ENCODE measurements at places on chromosomes 7 and 10. TPM values are rescaled to one million over a fixed set of nuclear protein-coding genes. Genes with fewer than 3 reads are reported as not detected.

Gene PSD
- 101 TPM for total RNA-seq

Gene ANKRD61
- 0.31 TPM for total RNA-seq

Gene CNNM1
- total RNA-seq: 3.1 TPM

Gene CLDN15
- 6.4 TPM for total RNA-seq

Gene PRSS37
- not detected for total RNA-seq

Gene PNPLA8
- total RNA-seq: 89.8 TPM

Gene NKX1-2
- total RNA-seq: 0.47 TPM

Gene NEUROG3
- total RNA-seq: not detected

Gene CALHM2
- 3.1 TPM for total RNA-seq

Gene WDFY4
- total RNA-seq: 0.94 TPM

Gene EXOC6
- total RNA-seq: 147 TPM

Gene TMEM270
- not detected for total RNA-seq

Gene SYCE1
- 0.94 TPM for total RNA-seq

Gene C7orf33
- not detected for total RNA-seq

Gene LIPN
- not detected for total RNA-seq

Gene OPTN
- total RNA-seq: 73.3 TPM

Gene KCP
- total RNA-seq: 0.16 TPM

Gene CALHM1
- total RNA-seq: not detected

Gene TMEM236
- total RNA-seq: 0.16 TPM

Gene CABCOCO1
- total RNA-seq: 3.4 TPM

Gene MMRN2
- total RNA-seq: 4.8 TPM

Gene TRIM50
- 0.16 TPM for total RNA-seq

Gene LRRC18
- total RNA-seq: not detected

Gene SLC26A5
- total RNA-seq: not detected

Gene LEP
- not detected for total RNA-seq

Gene PURB
- total RNA-seq: 44.3 TPM

Gene ACSM6
- not detected for total RNA-seq

Gene C7orf57
- 0.78 TPM for total RNA-seq

Gene HOXA5
- not detected for total RNA-seq

Gene STOX1
- 7.0 TPM for total RNA-seq

Gene STAG3
- 0.78 TPM for total RNA-seq

Gene RPS24
- 2,905 TPM for total RNA-seq

Gene COL13A1
- total RNA-seq: 1.7 TPM

Gene PON1
- not detected for total RNA-seq

Gene IKZF1
- total RNA-seq: 2.3 TPM

Gene TLX1
- total RNA-seq: not detected

Gene BLNK
- 0.78 TPM for total RNA-seq

Gene FFAR4
- not detected for total RNA-seq

Gene KCNIP2
- 6.9 TPM for total RNA-seq

Gene CYP26C1
- total RNA-seq: 0.16 TPM

Gene ZPBP
- 0.47 TPM for total RNA-seq

Gene OR6B1
- not detected for total RNA-seq

Gene C10orf90
- total RNA-seq: 0.16 TPM

Gene FKBP14
- total RNA-seq: 6.1 TPM

Gene NEURL1
- 25.1 TPM for total RNA-seq

Gene TMEM273
- total RNA-seq: 1.7 TPM

Gene OPN1SW
- not detected for total RNA-seq

Gene NPTX2
- total RNA-seq: 5.8 TPM

Gene OR2A5
- not detected for total RNA-seq

Gene CYP3A7
- not detected for total RNA-seq

Gene ANKRD1
- not detected for total RNA-seq
